Right renal cortex interstitium (tissue), 3 donors: ENCODE measurements at places on chromosomes 16 and 17.

DNA sequence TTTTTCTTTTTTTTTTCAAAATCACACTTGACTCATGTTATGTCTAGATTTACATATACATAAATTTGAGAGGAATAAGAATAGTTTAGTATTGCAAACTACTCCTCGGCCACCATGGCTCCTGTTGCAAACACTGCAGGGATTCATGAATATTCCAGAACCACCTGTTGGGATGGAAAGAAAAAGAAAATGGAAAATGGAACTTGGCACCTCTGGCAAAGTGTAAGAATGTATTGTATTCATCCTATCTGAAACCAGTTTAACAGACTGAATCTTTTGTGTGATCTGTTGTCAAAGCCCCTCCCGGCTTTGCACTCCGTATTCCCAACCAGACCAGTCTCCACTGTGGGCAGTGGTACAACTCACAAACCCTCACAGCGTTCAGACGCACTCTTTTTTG is 124.4 kb downstream of the SPECC1 start:
- DNase-seq = no peak

- no peak for DNase-seq
Measured at GRCh38 chr17:59641799-59642484, 22.2 kb downstream of the CLTC start.

DNA sequence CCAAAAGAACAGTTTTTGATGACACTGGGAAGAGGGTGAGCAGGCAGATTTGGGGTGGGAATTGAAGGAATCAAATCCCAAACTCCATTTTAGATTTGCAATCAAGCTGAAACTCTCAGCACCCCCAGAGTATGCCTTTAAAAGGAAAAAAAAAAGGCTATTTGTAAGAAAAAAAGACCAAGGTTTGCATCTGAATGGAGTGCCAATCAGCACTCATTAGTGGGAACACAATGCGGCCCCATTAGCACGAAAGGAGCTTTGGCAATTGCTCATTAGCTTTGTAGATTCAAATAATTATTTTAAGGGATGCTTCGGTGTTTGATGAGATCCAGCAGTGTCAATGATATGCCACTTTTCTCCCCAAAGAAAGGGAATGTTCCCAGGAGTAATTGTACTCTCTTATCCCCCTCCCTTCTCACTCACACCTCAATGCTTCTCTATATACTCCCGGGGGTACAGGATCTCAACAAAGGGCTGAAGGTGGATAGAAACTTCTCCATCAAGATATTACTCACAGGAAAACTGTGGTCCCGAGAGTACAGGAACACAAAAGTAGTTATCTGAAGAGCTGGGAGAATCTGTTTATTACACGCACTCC is 32.2 kb downstream of the CHP2 start:
- no peak for DNase-seq

DNA sequence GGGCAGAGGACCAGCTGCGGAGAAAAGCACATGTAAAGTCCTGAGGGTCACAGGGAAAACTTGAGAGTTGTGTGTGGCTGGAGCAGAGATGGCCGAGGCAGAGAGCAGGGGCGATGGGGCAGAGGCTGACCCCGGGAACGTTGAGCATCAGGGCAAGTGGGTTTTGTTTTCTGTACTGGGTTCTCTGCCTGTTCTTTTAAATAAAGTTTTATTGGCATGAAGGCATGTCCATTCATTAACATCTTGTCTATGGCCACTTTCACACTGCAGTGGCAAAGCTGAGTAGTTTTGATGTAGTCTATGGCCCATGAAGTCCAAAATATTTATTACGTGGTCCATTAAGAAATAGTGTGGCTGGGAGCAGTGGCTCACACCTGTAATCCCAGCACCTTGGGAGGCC is 64.4 kb downstream of the ABCC1 start:
- no peak for DNase-seq

- DNase-seq = no peak
Measured at GRCh38 chr17:48270899-48271298, 159.1 kb downstream of the SKAP1 start.

- no peak for DNase-seq
Measured at GRCh38 chr17:81551458-81552243, 502 bp downstream of the FAAP100 start.

DNA sequence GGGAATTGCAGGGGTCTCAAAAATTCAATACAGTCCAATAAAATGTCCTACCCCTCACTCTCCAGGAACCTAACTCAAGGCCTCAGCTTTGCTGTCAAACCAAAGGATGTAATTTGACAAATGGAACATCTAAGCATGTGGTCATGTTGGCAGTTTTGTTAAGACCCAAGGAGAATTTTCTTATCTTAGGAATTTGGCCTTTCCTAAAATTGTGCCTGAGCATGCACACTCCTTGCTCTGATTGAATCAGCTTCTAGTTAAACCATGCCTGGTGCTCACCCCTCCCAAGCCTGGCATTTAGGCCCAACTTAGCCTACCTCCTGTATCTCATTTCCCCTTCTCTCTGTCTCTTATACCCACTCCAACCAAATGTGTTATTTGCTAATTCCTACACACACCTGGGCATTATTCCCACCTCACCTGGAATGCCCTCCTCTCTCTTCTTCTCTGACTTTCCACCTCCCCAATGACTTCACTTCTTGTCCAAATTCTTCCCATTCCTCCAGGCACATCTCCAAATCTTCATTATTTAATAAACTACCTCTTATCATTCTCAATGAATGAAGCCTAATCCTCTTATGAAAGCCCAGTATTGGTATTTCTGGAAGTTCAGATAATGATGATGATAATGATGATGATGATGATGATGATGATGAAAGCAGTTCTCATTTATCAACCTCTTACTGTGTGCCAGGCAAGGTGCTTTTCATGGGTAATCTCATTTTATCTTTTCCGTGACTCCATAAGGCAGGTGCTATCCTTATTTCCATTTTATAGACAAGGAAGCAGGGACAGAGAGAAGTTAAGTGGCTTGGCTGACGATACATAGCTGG is 178.0 kb upstream of the IRX6 start:
- DNase-seq = no peak

- DNase-seq = no peak
Measured at GRCh38 chr17:31373150-31374093, 18.1 kb upstream of the RAB11FIP4 start.

GRCh38 chr16:81148277-81148676 is 52.1 kb upstream of the GCSH start:
- DNase-seq = no peak

DNA sequence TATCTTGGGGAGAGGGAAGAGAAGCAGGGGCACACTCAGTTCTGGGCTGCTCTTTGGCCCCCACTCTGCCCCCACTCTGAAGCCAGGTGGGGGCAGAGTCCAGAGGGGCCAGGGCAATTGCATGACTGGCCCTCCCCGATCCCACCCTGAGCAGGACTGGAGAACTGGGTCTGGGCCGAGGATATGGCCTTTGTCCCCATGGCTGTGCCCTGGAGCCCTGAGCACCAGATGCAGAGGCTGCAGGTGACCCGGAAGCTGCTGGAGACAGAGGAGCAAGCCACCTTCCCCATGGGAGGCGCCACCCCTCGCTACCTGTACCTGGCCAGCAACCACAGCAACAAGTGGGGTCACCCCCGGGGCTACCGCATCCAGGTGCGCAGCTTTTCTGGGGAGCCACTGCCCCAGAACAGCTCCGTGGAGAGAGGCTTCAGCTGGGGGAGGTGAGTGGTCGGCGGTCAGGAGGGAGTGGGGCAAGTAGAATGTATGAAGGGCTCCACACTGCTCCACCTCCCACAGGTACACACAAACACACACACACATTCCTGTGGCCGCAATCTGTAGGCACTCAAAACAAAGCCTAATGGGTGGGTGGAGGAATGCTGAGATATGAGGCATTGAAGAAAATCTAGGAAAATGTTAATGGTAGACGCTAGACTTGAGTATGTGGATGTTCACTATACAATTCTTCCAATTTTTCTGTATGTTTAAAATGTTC is 21.4 kb downstream of the AOC3 start:
- DNase-seq = no peak

GRCh38 chr17:74767111-74767516 is 9.0 kb downstream of the NAT9 start:
- no peak for DNase-seq

DNA sequence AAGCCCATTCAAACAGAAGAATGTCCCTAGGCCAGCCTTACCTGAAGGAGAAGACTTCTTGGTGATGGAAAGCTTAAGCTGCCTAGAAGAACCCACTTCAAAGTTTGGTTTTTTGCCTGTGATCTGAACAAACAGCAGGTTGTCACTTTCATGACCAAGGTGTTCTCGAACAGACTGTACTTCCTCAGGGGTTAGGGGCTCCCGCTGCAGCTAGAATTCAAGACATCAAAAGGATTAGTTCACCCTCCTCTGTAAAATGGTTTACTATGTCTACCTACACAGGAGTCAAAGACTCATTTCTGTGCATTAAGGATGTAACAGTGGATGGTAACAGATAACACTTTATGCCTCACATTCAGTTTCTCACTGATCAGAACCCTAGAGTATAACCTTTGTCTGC is 13.2 kb downstream of the CIAPIN1 start:
- DNase-seq = no peak

DNA sequence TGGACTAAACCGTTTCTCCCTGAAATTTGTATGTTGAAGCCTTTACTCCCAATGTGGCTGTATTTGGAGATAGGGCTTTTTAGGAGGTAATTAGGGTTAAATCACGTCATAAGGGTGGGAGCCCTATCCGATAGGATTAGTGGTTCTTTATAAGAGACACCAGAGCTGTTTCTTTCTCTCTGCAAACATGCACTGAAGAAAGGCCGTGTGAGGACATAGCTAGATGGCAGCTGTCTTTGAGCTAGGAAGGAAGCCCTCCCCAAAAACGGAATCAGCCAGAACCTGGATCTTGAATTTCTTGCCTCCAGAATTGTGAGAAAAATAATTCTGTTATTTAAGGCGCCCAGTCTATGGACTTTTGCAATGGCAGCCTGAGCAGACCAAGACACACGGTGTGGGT is 14.1 kb downstream of the ODF4 start:
- no peak for DNase-seq

DNA sequence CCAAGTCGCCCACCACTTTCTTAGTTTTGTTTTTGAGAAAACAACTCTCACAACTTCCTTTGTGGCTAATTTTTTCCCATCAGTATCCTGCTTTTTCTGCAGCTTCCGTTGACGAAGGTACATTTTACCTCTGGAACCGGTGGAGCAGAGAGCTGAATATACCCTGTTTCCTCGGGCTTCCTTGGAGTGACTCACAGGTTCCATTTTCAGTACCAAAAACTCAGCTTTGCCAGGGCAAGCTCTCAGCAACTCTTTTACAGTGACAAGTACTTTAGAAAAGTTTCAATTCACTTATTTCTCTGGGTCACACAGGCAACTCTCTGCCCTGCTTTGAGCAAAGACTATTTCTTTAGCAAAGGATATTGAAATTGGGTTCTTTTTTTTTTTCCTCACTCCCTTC is 318.9 kb downstream of the SNX29 start:
- DNase-seq = no peak
